ENCODE measurements at places on chromosomes 5 and 9.
A peak's percentile ranks its signal among the peaks of the same experiment; 100 is the strongest.

DNA sequence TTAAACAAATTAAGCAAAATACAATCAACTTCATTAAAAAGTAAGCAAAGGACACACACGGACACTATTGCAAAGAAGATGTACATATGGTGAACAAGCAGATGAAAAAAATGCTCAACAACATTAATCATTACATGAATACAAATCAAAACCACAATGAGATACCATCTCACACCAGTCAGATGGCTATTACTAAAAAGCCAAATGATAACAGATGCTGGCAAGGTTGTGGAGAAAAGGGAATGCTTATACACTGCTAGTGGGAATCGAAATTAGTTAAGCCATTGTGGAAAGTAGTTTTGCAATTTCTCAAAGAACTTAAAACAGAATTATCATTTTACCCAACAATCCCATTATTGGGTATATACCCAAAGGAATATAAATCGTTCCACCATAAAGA lies 636.2 kb upstream of the ST8SIA4 start:
- DNase-seq = no peak

DNA sequence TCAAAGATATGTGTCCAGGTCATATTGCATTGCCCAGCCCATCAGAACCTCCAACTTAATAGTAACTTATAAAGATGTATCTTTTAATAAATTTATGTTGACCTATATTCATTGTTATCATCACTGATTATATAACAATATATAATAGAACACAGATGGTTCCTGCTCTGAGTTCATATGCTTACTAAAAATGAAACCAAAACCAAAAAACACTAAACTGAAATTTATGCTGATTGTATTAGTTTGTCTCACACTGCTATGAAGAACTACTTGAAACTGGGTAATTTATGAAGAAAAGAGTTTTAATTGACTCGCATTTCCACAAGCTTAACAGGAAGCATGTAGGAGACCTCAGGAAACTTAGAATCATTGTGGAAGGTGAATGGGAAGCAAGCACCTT lies 462.5 kb upstream of the TYRP1 start:
- no peak for DNase-seq

- no peak for DNase-seq
Measured at GRCh38 chr9:81858657-81859430, 69.4 kb upstream of the SPATA31D4 start.

DNA sequence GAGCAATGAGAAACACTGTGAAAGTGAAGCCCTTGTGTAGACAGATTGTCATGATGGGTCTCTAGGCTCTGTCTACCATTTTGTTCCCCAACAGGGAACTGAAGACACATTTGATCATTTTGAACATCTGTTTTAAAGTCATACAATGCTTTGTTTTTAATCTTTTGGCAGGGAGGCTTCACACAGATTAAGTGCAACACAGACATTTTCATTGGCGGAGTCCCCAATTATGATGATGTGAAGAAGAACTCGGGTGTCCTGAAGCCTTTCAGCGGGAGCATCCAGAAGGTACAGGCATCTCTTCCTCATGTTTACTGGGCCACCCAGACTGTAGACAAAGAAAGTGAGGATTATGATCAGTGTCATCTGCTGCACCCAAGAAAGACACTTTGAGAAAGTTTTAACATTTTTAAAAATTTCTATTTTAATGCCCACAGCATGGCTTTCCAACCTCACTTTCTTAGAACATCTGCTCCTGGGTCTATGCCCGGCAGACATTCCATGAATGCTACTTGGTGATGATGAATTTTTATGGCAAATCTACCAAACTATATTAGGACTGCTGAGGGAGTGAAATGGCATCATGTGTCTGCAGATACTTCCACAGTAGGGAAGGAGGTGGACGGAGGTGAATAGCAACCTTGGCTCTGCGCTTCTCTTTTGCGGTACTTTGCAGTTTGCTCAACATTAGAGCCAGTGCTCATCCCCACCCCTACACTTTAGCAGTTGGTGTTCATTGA lies 121.3 kb downstream of the LIFR start:
- no peak for DNase-seq

DNA sequence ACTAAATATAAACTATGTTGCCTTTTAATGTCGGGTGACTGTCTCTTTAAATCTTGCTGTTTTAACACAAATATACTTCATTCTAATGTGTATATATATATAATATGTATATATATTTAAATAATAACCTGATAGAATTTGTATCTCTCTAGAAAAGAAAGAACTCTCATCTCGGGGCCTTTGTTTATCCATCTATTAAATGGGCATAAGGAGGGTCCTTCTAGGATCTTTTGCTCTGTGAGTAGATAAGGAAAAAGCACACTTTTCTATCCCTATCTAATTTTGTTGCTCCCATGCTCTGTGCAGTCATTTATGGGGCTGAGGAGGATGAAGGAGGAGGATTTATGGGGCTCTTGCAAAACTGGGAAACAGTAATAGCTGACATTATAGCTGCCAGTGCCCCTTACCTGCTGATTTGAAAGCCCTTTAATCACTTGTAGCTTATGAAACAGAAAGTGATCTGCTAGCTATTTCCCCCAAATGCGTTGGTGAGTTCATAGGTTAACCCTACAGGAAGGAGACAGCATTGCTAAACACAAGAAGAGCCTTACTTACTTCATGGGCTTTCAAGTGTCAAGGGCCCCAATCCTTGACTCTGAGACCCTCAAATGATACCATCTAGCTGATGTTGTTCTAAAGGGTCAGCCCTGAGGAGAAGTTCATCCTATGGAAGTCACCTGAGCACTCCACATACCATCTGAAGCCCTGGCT lies 5.8 kb upstream of the PPARGC1B start:
- DNase-seq = no peak

- peak; percentile 34 for DNase-seq
Measured at GRCh38 chr9:94945197-94946144, 219.0 kb downstream of the AOPEP start.

DNA sequence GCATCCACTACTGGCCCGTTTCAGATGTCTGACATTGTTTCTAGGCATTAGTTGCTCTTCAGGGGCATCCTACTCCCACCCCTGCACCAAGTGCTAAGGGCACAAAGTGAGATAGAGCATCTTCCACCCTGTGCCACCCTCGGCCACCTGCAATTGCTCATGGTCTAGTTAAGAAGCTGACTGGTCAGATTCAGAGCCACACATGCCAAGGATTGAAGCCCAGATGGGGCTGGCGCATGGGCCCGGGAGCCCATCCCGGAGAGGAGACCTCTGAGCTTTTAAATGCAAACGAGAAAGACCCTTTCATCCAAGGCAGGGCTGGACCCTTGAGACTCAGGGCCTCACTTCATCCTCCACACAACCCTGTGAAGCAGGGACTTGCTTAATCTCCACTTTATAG lies 28.5 kb downstream of the HRH2 start:
- DNase-seq = no peak

DNA sequence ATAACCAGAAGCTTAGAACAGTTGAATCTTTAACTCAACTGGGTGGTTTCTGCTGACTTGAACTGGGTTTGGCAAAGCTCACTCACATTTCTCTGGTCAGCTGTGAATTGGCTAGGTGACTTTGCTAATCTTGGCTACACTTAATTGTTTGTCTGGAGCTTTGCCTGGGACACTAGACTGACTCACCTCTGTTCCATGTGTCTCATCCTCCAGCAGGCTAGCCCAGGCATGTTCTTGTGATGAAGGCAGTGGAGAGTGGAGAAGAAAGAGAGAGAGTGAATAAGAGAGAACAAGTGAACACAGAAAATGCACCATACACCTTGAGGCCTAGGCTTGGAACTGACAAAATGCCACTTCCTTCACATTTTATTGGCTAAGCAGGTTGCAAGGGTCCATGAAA lies 32.6 kb downstream of the SPATA31D1 start:
- no peak for DNase-seq

Measured in hippocampal formation (tissue), 2 donors.